ENCODE measurements at places on chromosomes 1 and 21.

DNA sequence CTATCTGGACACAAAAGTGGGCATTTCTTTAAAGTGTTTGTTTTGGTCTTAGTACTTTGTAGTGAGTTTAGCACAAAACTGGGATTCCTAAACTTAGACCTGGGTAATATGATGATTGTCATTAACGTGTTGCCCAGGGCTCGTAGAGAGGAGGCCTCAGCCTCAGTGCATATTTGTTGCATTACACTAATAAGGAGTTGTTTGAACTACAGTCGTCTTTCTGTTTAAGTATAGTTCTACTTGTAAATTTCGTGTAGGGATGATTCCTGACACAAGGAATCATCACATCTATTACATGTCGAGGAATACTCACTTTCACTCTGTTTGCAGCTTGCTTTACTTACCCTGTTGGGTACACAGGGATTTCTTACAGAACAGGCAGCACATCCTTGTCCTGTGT, 85.0 kb downstream of the PRDM2 start:
- DNase-seq: no peak

- DNase-seq: no peak
Observed at GRCh38 chr21:28627691-28628090, 365.0 kb downstream of the LTN1 start.

- no peak for DNase-seq
Observed at GRCh38 chr1:9278116-9278515, 14.6 kb upstream of the SPSB1 start.

DNA sequence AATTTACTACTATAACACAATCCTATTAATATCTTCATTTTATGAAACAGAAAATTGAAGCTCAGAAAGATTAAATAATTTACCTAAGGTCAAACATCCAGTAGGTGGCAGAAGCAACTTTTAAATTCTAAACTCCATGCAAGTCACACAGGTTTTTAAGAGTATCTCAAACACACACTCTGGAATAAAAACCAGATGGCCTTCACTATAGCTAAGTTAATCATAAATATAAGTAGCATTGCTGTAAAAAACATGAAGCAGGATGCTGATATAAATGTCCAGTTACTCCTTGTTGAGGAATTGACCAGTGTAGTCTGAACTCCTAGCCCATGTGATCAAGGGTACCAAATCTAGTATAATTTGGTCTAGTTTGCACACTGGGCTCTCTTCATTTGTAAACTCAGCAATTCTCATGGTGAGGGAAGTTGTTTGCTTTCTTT, 9.4 kb upstream of the FMO3 start:
- DNase-seq: no peak

DNA sequence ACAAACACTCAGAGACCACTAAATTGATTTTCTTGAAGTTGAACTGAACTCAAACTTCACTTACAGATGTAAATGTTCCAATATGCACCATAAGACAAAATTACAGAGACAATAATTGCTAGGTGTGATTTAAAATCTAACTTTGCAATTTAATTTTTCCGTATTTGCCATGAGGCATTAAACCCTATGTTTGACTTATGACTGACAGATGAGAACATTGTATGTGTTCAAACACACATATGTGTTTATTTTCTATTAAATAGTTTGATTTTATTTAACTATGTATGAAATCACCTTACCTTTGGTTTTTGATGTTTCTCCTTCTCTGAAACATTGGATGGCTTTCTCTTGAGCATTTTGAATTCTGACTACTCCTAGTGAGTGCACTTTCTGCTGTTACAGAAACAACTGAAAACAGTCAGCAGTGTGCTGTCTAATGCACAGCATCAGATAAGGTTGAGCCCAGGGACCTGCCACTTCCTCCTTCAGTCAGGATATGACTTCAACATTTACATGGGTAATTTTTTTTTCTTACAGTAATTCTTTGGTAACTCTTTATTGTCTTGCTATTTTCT, at the start of gene SAMSN1:
Gene SAMSN1, minus strand, starts transcription at position 410 of the 575 bp plus-strand sequence. Its CDS starts 54 bp downstream, at position 356.
- DNase-seq: no peak

GRCh38 chr1:108570998-108571401, 11.1 kb downstream of the EEIG2 start:
- no peak for DNase-seq

DNA sequence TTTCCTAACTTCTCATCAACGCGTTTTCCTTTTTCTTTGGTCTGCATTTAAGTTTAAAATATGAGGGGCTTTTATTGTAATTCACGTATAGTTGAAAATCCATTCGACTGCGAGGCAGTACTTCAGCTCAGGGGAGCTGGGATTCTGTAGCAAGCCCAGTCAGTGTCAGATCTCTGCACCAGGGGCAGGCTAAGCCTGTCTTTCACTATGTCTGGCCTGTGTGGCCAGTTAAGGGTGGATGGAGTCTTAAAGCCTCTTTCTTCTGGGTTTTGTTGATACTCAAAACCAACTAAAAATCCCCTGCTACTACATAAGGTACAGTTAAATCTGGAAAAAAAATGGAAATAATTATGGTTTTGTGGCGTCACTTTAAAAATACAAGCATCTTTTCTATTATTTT, 124.7 kb downstream of the TYW3 start:
- no peak for DNase-seq

- no peak for DNase-seq
Observed at GRCh38 chr1:110007046-110007830, 22.7 kb downstream of the AHCYL1 start.

DNA sequence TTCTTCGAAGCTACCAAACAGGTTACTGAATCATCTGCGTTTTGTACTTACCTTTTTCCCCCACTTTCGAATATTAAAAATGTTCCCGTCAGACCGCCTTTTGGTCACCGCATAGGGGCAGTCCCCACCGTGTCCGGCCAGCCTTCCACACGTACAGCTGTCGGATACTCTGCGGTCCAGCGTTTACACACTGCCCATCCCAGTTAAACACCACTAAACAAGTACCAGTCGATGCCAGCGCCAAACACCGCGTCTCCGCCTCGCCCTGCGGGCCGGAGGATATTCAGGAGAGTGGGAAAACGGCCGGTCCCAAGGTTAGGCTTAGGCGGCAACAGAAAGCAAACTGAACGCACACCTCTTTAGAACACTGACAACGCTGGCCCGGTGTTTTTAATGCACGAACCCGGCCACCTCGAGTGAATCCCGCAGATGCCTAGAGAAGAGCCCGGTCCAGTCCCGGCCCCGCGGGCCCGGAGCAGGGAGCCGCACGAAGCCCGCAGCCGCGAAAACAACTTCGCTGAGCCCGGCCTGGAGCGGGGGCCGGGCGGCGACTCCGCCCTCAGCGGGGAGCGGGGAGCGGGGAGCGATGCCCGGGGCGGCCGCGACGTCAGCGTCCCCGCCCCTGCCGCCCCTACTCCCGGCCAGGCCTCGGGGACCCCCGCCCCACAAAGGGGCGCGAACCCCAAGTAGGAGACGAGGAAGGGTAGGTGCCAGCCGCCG, 730 bp upstream of the PHF13 start:
- DNase-seq: no peak

- DNase-seq: no peak
Observed at GRCh38 chr21:24832961-24833360, 774.3 kb downstream of the MRPL39 start.

GRCh38 chr1:201261771-201262547, 21.3 kb upstream of the PKP1 start:
- DNase-seq: no peak

DNA sequence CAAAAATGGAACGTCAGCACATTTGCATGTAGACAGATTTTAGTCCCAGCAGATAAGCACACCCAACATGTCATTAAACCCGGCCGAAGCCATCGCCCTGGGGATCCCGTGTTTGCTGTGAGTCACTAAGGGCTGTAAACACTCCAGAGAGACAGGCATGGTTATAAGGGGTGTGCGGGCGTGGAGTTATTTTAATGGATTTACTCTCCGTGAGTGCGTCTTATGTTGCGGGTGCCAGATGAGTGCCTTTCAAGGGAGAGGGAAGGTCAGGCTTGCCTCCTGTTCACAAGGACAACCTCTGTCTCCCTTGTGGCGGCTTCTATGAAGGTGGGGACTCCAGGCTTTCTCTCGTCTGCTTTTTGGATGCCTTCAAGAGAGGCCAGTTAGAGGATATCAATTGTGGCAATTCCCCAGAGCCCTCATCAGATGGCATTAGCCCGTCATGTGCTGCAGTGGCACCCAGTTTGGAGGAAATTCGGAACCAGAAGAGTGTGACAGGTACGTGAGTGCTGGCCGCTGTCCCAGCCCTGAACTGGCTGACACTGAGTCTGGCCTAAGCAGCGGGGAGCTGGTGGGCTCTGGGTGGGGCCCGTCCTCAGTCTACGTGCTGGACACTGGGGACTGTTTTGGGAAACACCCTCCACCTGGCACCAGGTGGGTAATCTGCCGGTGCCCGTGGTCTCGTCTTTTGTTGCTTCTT, 223.8 kb upstream of the TMEM51 start:
- DNase-seq: no peak

GRCh38 chr1:220757441-220757840, 9.3 kb downstream of the MTARC2 start:
- DNase-seq: no peak

DNA sequence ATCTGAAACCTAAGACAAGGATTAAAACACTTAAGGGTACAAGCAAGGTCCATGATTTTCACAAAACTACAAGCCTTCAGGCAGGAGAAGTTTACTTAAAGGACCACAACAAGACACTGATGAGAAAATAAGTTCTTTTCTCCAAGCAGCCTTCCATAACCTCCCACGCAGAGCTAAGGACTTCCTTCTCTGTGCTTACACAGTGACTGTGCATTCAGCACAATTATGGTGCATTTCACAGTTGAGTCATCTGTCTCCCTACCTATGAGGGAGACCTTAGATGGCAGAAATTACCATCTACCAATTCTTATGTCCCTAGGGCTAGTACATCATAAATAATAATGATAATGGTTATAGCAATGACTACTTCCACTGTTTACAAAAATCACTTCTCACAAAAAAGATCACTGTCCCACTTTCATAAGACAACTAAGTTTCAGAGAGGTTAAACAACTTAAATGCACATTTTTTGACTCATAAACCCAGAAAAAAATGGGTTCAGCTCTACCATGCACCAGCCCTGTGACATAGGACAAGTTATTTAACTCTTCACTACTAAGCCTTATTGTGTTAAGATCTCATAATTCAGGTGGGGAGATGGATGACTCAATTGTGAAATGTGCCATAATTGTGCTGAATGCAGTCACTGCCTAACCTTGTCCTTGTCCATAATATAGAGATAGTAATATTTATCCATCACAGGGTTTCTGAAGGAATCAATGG, 45.3 kb downstream of the TARBP1 start:
- DNase-seq: no peak

DNA sequence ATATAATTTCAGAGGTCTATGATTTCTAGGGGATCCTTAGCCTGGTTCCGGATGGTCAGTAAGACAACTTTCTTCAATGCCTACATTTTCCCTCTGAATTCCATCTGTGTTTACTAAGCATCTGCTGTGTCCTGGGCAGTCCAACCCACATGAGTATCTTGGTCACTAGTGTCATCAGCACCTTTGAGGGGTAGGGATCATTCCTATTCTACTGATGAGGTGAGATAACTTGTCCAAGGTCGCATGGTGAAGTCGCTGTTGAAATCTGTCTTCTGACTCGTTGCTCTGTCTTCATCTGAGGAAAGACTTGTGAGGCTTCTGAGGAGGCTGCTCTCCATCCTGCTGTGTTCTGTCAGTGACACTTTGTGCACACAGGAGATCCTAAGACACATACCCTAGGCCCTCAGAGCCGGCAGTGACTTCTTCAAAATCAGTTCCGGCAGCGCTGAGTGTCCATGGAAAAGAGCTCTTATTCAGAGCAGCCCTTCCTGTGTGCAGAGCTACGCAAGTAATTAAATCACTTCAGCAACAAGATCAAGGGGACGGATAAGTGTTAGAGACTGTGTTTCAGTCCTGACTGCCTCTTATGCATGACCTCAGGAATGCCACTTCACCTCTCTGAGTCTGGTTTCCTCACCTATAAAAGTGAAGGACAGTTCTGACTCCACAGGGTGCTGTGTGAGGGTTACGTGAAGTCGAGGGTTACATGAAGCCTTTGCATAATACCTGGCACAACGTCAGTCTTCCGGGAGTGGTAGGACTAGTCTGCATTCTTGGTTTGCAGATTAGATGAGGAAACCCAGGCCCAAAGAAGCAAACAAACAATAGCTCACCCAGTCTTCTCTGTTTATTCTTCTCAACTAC, 28.4 kb downstream of the AK2 start:
- DNase-seq: no peak

- DNase-seq: no peak
Observed at GRCh38 chr1:28718586-28719331, 18.0 kb upstream of the YTHDF2 start.

GRCh38 chr1:205499789-205500188, 4.7 kb upstream of the CDK18 start:
- no peak for DNase-seq

GRCh38 chr1:100469578-100469977, 68.4 kb upstream of the GPR88 start:
- DNase-seq: no peak

GRCh38 chr21:32392299-32392879, 423 bp downstream of the URB1 start:
- DNase-seq: no peak

GRCh38 chr1:87686671-87687070, 358.0 kb downstream of the LMO4 start:
- DNase-seq: no peak

DNA sequence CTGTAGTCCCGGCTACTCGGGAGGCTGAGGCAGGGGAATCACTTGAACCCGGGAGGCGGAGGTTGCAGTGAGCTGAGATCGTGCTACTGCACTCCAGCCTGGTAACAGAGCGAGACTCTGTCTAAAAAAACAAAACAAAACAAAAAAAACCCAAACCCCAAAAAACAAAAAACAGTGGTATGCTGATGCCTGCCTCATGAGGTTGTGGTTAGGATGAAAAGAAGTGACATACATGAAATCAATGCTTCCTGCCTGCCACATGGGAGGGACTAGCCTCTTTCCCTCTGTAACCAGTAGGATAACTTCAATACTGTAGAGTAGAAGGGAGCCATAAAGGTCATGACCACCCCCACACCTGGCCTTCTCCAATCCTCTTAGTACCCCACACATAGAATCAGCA, 55.2 kb downstream of the TENT5C start:
- no peak for DNase-seq

- DNase-seq: no peak
Observed at GRCh38 chr1:195335541-195335940, 1272.7 kb downstream of the KCNT2 start.

- no peak for DNase-seq
Observed at GRCh38 chr1:24900486-24900849, 29.6 kb downstream of the RUNX3 start.

- no peak for DNase-seq
Observed at GRCh38 chr1:37137014-37137413, 102.7 kb upstream of the GRIK3 start.

All from liver (tissue), 10 donors.